Glomerular endothelial cell (primary cell): ENCODE measurements at places on chromosomes 12 and 14. TPM values are rescaled to one million over a fixed set of nuclear protein-coding genes. Genes with fewer than 3 reads are reported as not detected.

Gene KRT6A
- not detected in 2 replicates for total RNA-seq

Gene FAR2
- total RNA-seq: 46.4 and 51.4 TPM in 2 replicates

GRCh38 chr12:16218934-16219751 lies 58.3 kb downstream of the SLC15A5 start:
- DNase-seq: no peak

Gene CLEC14A
- total RNA-seq: 318 and 389 TPM in 2 replicates

- DNase-seq: no peak
Observed at GRCh38 chr12:89418228-89418910, 66.1 kb upstream of the DUSP6 start.

DNA sequence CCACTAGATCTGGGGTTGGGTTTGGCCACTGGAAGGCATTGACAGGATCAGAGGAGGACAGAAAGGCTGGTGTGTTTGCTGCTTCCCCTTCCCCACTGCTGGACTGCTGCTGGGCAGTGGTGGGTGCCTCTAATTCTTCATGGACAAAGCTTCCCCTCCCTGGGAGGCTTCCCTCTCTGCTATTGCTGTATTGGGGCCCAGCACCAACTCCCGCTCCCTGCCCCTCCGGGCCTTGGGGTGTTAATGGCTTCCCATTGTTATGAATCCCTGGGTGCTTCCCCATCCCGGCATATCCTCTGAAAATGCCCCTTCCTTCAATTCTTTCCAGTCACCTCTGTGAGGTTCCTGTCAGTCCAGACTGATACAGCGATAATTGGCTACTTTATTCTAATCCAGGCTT lies 310.2 kb downstream of the GLT1D1 start:
- DNase-seq: no peak

- DNase-seq: no peak
Observed at GRCh38 chr12:120702637-120703036, 7.6 kb upstream of the UNC119B start.

DNA sequence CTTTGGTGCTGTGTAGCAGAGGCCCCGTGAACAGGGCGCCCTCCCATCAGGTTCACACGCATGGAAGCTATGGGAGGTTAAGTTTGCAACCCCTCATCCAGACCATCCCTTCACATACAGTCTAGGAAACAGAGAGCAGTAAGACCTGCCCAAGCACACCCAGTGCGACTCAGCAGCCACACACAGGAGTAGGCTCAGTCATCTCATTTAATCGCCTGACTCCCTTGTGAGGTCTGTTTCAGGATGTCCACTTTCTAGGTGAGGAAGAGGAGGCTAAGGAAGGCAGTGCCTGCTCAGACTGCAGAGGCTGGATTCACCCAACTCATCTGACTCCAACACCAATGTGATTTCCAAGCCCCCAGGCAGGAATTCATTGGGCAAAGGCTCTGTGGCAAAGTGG lies 11.9 kb downstream of the BDKRB1 start:
- no peak for DNase-seq

DNA sequence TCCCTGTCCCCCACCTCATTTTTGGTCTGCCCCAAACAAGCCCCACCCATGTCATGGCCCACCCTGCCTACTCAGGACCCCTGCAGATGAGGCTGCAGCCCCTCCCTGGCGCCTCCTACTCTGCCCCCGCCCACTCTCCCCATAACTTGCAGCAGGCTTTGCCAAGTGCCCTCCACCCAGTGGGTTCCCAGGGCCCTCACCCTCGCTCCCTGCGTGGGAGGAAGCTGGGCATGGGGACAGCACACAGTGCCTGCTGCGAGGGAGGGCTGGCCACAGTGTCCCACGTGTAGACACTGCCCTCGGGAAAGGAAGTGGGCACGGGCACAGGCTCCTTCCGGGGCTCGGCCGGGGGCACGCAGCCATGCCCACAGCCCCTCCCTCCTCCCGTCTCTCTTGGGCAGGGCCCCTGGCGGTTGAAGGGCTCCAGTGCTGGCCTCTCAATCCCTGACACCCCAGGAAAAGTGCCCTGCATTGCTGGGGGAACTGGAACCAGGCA lies 9.4 kb downstream of the AKT1 start:
- DNase-seq: no peak

Gene BMP4
- total RNA-seq: 27.3 and 50.6 TPM in 2 replicates

DNA sequence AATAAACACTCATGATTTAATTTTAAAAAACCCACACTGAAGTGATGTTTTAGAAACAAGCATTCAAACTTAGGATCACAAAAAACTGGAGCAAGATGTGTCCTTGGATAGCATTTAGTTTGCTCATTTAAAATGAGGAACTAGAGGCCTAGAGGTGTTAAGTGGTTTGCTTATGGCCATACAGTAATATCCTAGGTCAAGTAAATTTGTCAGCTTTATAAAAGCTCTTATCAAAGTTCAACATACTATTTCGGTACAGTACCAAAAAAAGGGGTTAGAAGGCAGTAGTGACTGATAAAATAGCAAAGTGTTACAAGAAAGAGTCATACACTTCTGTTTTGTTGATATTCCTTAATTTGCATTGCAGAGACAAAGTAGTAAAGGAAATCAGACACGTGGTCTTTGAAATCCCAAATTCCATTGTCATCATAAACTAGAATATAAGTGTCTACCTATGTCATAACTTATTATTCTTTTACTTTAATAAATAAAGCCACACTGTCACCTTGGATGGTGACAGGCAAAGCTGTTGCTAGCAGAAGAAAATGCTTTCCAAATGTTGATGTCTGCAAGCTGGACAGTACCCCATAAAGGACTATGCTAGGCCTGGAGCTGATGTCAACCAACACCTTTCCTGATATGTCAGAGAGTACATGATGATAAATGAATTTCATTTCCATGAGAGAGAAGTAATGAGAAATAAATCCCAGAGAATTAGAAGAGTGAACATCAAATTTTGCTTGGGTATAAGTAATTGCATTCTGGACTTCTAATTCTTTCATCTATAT lies 17.6 kb upstream of the SRP54 start:
- DNase-seq: no peak

DNA sequence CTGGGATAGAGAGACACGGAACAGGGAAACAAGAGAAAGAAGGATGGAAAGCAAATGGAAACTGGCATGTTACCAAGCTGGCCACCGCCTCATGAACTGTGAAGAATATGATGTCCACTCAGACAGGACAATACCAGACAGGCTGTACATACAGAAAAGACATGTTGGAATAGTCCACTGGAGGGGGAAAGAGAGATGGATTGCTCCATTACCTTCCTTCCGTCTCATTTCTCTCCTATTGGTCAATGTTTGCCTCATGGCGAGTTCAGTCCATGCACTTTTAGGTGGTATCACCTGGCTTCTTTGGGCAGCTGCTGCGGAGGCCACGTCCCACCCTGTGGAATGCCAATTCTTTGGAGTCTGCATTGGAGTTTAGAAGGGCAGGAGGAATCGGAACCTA lies 166.4 kb downstream of the AEBP2 start:
- no peak for DNase-seq

DNA sequence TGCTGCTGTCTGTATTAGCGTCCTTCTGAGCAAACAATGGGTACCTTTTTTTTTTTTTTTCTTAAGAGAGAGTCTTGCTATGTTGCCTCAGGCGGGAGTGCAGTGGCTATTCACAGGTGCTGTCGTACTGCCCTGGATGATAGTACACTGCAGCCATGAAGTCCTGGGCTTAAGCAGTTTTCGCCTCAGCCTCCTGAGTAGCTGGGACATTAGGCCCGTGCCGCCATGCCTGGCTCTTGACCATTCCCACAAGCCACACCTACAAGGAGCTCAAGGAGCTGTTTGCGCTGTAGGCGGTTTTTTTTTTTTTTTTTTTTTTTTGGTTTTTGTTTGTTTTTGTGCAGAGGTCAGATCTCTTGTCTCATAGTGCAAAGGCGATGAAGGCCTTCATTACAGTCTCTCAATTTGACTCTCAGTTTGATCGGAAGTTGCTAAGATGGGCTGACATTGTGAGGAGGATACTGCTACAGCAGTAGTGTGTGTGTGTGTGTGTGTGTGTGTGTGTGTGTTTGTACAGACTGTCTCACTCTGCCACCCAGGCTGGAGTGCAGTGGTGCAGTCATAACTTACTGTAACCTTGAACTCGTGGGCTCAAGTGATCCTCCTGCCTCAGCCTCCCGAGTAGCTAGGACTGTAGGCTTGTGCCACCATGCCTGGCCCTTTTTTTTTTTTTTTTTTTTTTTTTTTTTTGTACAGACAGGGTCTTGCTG lies 34.2 kb downstream of the TRAF3 start:
- DNase-seq: no peak

Gene EMP1
- 744 and 1,093 TPM in 2 replicates for total RNA-seq

GRCh38 chr12:108699955-108700563 lies 31.3 kb downstream of the CORO1C start:
- no peak for DNase-seq

- DNase-seq: no peak
Observed at GRCh38 chr12:112876506-112876905, 30.3 kb upstream of the OAS1 start.

Gene SMOC1
- total RNA-seq: 1.1 TPM in 1 of 2 replicates, not detected in the other

Gene FOXG1
- not detected in 2 replicates for total RNA-seq

- no peak for DNase-seq
Observed at GRCh38 chr12:26158078-26158764, 33.4 kb upstream of the BHLHE41 start.

Gene LIN52
- total RNA-seq: 5.0 and 11.7 TPM in 2 replicates

Gene LRP1
- total RNA-seq: 12.4 and 21.4 TPM in 2 replicates

Gene KRT74
- not detected in 2 replicates for total RNA-seq

Gene HOXC9
- total RNA-seq: 4.0 and 5.7 TPM in 2 replicates

Gene KERA
- total RNA-seq: not detected in 2 replicates

GRCh38 chr14:102116361-102117180 lies 23.1 kb upstream of the WDR20 start:
- no peak for DNase-seq

- no peak for DNase-seq
Observed at GRCh38 chr12:25119020-25119419, 75.9 kb downstream of the DNAI7 start.

DNA sequence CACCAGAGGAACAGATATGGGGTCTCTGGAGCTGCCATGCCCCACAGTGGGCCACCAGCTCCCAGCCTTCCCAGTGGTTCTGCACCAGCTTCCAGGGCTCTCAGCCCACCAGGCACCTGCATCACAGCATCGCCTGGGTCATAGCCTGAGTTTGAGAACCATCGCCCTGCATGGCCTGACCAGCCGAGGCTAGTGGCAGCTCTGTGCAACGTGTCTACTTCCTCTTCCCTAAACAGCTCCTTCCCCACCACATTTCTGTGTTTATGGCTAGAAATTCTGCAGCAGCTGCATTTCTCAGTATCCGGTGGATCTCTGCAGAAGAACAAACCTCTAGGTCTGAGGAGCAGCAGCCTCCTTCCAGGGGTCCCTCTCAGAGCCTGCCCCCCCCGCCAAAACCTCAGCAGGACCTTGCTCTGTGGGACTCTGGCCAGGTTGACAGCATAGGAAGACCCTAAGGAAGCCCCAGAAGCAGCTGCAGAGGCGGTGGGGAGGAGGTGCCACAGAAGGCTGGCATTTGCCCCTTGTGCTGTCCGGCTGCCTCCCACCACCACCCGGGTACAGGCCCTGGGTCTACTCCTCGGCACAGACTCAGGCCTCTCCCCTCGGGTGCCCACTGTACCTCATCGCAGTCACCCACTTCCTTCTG lies 47.7 kb downstream of the PSMA6 start:
- no peak for DNase-seq

- no peak for DNase-seq
Observed at GRCh38 chr12:112710414-112710813, 81.1 kb upstream of the RPH3A start.

DNA sequence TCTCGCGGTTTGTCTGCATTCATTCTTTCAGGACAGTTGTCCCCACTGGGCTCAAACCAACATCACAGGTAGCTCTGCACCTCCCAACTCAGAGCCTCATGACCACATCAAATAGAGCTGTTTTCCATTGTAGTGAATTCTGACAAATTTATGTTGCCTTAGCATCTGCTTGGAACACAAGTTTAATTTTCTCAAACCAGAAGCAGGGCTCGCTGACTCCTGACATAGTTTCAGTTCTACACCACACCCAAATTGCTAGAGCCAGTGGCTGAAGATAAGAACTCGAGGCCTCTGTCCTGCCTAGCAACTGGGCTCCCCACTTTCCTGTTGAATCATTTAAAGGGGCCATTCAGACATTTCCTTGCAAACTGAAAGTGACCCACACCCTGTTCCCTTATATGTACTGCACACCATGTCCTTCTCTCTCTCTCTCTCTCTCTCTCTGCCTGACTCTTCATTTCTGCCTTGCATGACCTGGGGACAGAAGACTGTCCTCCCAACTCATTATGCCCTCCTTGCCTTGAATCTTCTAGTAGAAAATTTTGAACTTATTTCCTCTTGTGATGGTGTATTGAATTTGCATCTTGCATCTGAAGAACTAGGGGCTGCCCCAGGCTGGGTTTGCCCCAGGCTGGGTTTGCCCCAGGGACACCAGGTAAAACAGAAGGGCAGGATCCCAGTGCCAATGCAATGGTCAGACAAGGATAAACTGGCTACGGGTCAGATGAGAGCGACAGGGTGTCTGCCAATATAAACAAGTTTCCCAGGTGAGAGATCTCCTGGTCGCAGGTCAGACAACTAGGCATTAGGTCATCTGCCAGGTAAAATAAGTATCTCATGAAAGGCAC lies 9.7 kb upstream of the WSCD2 start:
- DNase-seq: no peak

Gene RPL10L
- not detected in 2 replicates for total RNA-seq

DNA sequence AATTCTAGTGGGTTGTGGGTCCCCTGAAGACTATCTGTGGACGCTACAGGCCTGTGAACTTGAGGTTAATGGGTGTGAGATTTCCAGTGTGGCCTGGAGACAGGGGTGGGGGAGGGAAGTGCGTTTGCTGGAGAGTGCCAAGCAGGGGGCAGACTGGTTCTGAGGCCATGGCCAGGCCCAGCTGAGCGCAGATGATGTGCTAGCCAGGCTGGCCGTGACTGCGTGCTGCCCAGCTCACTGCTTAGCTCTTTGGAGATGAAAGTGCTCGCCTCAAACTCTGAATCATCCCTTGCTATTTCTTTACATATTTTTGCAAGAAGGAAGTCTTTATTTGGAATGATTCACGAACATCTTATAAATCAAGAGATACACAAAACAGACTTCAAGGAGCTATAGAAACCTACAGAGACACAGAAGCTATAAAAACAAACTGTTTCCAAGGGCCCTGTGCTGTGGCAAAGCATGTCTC lies 75.2 kb upstream of the PLEKHG3 start:
- no peak for DNase-seq
